ENCODE measurements at places on chromosomes 5 and 9.

DNA sequence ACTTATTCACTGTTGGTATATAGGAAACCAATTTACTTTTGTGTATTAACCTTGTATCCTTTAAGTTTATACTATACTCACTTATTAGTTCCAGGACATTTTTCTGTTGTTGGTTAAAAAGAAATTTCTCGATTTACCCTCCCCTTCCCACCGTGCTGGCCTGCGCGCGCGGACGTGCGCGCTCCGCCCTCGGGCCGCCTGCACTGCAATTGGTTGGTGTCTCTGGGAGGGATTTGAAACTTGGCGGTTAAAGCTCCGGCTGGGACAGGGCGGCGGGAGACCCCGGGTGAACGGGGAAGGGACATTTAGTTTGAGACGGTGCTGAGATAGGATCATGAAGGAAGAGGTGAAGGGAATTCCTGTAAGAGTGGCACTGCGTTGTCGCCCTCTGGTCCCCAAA lies at the start of gene KIF4B:
Gene KIF4B, plus strand, starts transcription at position 230 of the 400 bp plus-strand sequence. Its CDS starts 105 bp downstream, at position 335.
- no peak for DNase-seq

DNA sequence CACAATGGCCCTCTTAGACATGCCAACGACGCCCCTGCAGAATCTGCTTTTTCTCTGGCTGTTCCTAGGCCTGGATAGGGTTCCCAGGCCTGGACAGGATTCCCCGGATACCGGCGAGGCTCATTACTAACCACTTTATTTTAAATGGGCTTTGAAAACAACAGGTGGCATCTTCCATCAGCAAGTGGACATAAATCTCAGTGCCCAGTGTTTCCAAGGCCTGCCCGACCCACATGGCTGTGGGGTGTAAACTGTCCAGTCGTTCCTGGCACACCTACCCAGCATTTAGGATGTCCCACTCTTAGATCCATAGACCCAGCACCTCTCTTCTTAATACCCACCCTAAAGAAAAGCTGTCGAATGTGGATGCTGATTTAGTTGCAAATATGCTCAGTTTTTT lies 896 bp downstream of the CMBL start:
- DNase-seq = no peak

DNA sequence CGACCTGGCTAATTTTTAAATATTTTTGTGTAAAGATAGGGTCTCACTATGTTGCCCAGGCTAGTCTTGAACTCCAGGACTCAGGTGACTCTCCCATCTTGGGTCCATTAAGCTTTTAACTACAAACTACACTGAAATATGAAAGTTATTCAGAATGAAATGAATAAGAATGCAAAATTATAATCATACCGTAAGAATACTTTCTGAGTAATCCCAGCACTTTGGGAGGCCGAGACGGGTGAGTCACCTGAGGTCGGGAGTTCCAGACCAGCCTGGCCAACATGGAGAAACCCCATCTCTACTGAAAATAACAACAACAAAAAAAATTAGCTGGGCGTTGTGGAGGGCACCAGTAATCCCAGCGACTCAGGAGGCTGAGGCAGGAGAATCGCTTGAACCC lies 1.1 kb upstream of the ORM1 start:
- no peak for DNase-seq

GRCh38 chr9:108239696-108240321 lies 616.0 kb downstream of the ACTL7B start:
- DNase-seq = no peak

- DNase-seq = no peak
Measured at GRCh38 chr9:33884856-33885701, 68.1 kb downstream of the UBE2R2 start.

- DNase-seq = no peak
Measured at GRCh38 chr9:35294066-35294465, 132.3 kb downstream of the UNC13B start.

- DNase-seq = no peak
Measured at GRCh38 chr5:122150215-122150614, 20.9 kb downstream of the ZNF474 start.

DNA sequence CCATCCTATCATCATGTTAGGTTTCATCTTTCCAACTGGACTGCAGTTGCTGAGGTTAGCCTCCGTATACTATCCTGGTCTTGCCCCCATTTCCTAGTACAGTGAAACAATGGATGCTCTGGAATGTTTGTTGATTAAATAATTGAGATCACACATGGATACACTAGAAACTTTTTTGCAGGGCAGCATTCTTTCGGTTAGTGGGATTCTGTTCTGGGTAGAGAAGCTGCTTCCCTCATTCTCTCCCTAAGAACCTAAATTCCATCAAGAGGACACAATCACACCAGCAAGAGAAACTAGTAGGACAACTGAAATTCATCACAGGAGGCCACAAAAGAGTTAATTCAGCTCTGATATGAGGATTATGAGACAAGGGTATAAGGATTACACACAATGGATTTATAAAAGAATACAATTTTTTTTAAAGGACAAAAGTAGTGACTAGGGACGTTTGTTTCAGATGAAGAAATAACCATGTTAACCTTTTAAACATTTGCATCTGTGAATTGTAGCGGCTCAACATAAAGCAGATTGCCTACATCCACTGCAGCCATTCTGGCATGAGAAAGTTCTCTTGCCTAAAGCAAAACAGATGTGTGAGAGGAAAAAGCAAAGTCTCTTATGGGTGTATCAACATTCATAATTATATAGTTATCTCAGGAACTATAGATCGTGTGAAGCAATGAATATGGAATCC lies 162.7 kb upstream of the LHFPL2 start:
- DNase-seq = no peak

- no peak for DNase-seq
Measured at GRCh38 chr9:129148463-129149204, 29.4 kb downstream of the IER5L start.

DNA sequence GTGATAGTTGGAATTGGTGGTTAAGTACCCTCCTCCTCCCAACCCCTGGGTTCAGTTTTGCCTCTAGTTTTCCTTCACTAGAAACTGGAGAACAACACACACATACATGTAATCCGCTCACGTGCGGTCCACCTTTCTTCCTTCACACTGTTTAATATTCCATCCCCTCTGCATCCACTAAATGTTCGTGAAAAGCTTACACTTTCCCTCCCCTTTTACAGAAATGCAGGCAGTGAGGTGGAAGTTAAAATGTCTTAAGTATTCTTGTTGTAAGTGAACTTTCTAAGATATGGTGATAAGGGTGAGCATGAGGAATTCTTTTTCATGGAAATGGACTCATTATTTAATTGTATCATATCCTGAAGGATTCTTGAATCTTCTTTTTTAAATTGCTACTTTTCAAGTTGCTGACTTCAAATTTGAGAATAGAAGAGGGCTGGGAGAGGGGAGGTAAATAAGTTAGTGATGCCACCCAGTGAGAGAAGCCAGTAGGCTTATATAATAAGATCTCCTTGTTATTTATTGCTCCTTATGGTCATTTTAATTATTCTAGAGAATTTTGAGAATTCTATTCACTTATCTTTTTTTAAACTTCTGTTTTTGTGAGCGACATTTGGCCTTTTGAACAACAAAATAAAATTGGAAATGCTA lies 90.2 kb downstream of the TLE4 start:
- no peak for DNase-seq

DNA sequence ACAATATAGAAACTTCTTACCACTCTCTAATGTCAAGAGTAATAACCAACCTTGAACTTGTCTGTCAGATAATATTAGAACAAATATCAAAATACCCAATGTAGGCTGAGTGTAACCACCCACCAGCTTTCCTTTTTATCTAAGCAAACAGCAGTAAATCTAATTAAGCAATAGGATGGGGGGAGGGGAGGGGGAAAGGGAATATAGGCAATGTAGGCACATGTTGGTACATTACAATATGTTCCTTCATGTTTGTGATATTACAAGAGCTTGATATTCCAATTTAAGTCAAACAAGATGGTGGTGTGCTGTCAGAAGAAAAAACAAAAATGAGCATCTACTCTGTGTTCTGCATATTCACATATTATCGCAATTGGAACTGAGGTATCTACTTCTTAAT lies 158.2 kb downstream of the DENND1A start:
- DNase-seq = no peak

DNA sequence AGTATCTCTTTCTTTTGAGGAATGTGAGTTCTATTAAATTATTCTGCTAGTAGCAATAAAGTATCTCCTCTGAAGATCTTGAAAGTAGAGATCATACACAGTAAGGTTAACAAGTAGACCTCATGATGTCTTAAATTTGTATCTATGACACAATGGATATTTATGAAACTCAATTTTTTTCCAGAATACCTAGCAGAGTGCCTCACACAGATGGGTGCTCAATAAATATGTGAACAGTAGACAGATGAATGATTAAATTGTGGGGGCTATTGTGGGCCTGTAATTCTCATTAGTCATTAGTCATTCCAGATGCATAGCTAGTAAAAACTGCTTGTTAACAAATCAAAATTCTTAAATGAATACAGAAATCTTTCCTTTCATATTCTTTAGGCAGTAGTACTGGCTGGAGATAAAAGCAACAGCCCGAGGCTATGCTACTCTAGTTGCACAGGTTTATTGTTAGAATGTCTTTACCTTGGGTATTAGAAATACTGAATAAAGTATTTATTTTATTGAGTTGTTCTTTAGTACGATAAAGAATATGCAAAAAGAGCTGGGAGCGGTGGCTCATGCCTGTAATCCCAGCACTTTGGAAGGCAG lies 22.0 kb downstream of the CHD1 start:
- DNase-seq = no peak

GRCh38 chr9:122781671-122782070 lies 7.1 kb upstream of the OR5C1 start:
- no peak for DNase-seq

GRCh38 chr9:82805027-82805426 lies 257.9 kb downstream of the RASEF start:
- DNase-seq = no peak

DNA sequence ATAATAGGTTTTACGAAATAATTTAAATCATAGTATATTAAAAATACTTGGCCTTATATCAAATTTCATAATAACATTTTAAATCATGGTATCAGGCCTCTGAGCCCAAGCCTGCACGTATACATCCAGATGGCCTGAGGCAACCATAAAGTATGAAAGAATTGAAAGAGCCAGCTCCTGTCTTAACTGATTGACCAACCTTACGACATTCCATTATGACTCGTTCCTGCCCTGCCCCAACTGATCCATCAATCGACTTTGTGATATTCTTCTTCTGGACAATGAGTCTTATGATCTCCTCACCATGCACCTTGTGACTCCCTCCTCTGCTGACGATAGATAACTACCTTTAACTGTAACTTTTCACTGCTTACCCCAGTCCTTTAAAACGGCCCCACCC lies 545.0 kb downstream of the MTRR start:
- no peak for DNase-seq

DNA sequence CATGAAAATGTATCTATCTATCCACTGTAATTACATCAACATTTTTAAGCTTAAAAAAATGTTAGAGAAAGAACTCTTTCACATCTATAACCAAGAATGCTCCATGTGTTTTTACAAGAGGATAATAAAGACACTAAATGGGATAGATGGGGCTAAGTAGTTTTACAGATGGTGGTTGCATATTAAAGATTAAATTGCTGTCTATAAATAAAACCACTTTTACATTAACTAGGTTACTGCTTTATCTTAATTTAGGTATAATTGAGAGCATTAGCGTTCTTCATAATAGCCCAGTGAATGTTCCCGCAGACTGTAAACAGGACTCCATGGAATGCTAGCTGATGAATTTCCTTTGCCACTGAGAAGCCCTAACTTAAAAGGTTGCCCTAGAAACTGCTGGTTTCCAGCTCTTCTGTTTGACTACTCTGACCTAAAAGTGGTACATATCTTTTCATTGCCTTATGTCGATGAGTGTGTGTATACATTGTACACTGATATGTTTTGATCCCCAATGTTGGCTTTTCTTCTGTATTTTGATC lies 117.9 kb downstream of the SGCD start:
- DNase-seq = no peak

GRCh38 chr9:137169896-137170358 lies at the start of gene LRRC26:
Gene LRRC26 (minus strand): TSS chr9:137170051. CDS start chr9:137169943, 108 bp downstream.
- DNase-seq = no peak

GRCh38 chr5:132272311-132273210 lies 15.1 kb downstream of the PDLIM4 start:
- peak; percentile 51 for DNase-seq

- no peak for DNase-seq
Measured at GRCh38 chr9:122005597-122005996, 87.5 kb downstream of the TTLL11 start.

GRCh38 chr9:3732077-3733038 lies 206.6 kb upstream of the RFX3 start:
- DNase-seq = no peak

DNA sequence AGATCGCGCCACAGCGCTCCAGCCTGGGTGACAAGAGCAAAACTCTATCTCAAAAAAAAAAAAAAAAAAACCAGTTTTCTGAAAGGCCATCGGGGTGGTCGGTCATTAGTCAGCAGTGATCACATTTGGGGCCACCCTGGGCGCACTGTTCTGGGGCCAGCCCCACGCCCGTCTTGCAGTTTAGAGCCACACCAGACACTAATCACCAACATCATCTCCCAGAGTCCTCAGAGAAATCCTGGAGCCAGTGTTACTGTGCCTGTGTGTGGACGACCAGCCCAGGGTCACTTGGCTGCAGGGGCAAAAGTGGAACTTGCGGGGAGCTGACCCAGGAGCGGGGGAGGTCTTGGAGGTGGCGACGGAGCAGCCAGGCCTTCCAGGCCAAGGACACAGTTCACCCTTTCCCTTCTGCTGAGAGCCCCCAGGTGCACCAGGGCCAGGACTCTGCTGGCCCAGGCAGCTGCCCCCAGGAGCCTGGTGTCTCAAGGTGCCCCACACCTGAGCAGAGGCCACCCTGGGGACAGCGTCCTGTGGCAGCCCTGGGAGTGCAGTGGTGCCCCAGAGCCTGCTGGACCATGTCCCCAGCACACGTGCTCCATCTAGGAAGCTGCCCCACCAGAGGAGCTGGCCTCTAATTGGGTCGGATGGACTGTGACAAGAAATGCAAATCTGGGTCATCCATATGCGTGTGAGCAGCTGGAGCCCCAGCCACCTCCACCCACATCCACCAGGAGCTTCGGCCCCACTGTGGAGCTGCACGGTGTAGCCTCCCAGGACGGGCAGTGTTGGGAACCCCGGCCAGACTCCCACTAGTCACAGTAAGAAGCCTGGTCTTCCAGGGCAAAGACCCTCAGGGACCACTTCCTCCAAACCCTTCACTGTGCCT lies 51.1 kb downstream of the NEK6 start:
- no peak for DNase-seq

DNA sequence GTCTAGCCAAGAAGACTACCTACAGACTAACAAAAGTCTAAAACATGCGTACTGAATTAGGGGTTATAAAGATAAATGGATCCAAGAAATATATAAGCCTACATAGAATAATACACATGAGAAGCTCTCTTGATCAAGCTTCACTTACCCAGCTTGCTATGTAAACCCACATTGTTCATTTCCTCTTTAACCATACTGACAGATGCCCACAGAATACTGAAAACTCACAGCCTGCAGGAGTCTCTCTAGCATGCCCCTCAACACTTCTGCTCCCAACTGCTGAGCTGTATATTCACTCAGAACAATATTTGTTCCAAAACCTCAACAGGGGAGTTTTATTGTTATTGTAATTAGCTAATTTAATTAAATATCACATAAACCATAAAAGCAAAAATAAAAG lies 52.4 kb downstream of the RFX3 start:
- DNase-seq = no peak

All from activated T-helper 1 cell treated with anti-CD3 and anti-CD28 coated beads, Interleukin-2, amount 50 U/mL, for 16 hours (primary cell).